ENCODE measurements at places on chromosomes 6 and 20.

GRCh38 chr6:39167321-39167720 is 52.3 kb upstream of the SAYSD1 start:
- no peak for DNase-seq

GRCh38 chr6:54266400-54266923 is 41.8 kb upstream of the TINAG start:
- no peak for DNase-seq

GRCh38 chr6:162773996-162774395 is 46.2 kb downstream of the PACRG start:
- DNase-seq: no peak

GRCh38 chr6:1285956-1286355 is 25.9 kb upstream of the FOXQ1 start:
- peak; percentile 83 for DNase-seq

DNA sequence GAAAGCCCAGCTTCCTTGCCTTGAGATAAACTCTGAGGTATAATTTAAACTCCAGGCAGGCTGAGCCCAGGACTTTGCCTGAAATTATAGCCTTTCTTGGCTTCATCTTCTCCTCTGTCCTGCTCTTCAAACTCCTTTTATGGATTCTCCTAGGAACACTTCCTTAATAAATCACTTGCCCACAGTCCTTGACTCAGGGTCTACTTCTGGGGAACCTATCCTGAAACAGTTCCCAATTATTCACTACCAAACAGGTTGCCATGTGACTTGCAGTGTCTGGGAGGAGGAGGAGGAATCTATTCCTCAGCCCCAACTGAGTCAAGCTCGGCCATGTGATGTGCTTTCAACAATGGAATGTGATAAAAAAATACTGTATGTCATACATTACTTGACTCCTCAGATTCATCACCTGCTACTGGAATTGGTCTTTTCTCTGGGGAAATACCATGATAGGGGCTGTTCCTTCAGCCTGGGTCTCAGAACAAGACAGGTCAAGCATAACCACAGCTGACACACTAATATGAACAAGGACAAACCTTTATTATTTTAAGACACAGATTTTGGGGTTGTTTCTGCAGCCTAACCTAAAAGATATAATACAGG is 20.5 kb upstream of the CDKN1A start:
- DNase-seq: no peak

GRCh38 chr20:54212226-54212625 is 4.3 kb downstream of the PFDN4 start:
- DNase-seq: no peak

DNA sequence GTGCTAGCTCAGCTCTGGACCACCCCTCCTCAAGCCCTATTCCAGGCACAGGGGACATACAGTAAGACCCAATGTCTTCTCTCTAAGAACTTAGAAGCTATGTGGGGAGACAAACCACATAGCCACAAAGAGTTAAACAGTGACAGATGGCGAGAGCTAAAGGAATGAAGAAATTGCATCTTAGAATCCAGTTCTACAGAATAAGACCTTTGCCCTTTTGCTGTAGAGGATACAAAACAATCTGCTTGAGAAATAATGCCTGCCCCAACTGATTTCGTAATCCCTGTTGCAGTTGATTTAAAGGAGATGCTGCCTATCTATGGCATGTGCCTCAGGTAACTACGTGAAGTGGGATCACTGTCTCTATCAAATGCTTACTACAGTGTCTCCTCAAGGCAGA is 31.2 kb downstream of the TNFRSF21 start:
- no peak for DNase-seq

DNA sequence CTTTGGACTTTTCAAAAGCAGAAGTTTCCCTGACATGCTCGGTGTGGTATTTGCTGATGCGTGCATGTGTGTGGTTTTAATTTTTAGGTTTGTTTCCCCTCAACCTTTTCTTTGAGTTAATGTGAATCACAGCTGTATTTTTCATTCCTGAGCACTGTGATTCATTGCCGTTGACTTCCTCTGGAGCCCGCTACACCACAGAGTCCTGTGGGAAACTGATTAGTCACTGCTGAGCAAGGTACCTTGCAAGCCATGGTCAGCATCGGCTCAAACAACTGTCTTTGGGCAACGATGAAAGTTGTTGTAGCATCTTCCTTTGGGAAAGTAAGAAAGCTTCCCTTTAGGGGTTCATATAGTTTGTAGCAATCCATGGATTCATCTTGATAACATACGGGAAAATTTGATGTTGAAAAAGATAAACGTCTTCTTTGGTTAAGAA is 57.5 kb downstream of the RIN2 start:
- DNase-seq: peak; percentile 96

DNA sequence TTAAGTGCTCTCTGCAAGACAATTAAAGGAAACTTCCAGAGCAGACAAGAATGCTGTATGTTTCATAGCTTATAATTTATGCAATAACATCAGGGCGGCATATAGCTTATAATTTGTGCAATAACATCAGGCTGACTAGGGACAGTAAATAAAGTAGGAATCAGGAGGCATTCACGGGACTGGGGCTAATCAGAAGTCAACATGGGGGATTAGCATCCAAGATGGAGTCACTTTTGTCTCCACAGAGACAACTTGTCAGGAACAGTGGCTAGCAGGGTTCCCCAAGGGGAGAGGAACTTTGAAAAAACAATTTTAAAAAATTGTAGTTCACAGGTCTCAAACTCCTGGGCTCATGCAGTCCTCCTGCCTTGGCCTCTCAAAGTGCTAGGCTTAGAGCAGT is 3.3 kb upstream of the ZNF341 start:
- DNase-seq: no peak

- peak; percentile 84 for DNase-seq
These were observed 62.0 kb upstream of the HFE start for GRCh38 chr6:26025047-26025893.

GRCh38 chr6:52517502-52518278 is 59.2 kb downstream of the TRAM2 start:
- peak; percentile 95 for DNase-seq

GRCh38 chr6:25542984-25543910 is 108.8 kb upstream of the SCGN start:
- DNase-seq: no peak

GRCh38 chr6:90953405-90954161 is 366.7 kb upstream of the MAP3K7 start:
- DNase-seq: no peak

DNA sequence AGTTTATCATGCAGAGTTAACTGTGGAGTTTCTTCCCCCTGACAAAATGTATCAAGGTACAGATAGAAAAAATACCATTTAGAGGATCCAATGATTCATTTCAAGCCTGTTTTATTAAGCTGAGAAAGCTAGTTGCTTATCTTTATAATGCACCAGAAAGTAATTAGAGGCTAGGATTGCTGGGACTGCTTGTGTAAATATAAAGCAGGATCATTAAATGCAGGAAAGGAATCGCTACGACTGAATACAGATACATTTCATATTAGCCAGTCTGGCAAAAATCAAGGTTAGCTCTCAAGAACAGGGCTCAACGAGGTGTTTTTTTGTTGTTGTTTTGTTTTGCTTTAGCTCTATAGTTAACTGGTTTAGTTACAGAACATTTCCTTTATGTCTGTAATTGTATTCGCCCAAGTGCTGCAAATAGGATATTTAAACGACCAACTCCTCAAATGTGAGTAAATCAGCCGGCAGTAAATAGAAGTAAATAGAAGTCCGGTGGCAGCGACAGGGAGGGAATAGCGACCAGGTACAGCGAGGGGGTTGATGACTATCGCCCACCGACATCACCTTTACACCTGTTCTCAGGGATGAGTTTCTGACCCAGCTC is 748 bp downstream of the UBE2J1 start:
- DNase-seq: no peak

DNA sequence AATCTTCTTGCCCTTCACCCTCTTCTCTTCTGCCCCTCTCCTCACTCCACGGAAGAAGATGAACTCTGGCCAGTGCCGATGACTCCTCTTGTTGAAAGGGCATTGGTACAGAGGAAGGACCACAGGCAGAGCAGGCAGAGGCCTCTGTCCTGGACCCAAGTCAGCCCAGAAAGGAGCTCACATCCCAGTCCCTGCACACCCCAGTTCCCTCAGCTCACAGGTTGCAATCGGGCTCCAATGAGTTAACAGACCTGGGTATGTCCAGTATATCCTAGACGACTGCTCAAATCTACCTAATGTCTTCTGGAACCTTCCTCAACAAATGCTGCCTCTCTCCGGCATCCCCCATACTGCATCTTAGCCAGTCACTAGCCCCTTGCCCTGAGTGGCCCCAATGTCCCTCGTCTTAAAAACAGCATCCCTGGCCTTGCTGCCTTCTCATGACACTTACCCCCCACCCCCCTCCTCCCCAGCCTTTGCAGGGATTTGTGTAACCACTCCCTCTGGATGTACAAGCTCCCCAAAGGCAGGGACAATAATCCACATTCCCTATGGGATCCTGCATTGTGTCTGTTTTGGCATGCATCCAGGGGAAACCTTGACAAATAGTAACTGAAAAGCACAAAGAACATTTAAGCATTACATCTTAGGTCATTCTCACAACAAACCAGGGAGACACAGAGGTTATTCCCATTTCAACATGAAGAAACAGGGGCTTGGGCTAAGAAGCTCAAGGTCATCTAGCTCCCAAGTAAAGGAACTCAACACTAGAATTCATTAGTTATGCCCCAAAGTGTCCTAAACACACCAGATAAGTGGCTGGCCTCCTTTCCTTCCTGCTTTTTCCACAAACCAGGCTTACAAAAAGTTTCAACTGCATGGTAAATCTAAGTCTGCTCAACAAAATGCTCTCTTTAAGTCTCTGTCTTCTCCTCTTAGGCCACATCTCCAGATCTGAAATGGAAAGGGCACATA is 45.1 kb downstream of the TRERF1 start:
- DNase-seq: peak; percentile 57

GRCh38 chr20:12594410-12595088 is 414.2 kb upstream of the SPTLC3 start:
- no peak for DNase-seq

DNA sequence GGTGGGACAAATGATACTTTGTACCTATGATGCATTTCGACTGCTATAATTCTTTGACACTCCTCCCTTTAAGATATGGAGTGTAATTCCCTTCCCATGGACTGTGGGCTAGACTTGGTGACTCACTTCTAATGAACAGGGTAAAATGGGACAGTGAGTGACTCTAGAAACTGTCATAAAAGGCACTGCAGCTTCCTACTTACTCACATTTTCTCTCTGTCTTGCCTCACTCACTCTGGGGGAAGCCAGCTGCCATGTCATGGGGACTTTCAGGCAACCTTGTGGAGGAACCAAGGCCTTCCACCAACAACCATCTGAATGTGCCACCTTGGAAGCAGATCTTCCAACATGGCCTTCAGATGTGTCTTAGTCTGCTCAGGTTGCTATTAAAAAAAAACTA is 12.9 kb upstream of the GFOD1 start:
- peak; percentile 33 for DNase-seq

GRCh38 chr20:54250691-54251090 is 42.8 kb downstream of the PFDN4 start:
- no peak for DNase-seq

- DNase-seq: no peak
These were observed 161.4 kb downstream of the DNAH8 start for GRCh38 chr6:38876475-38876874.

GRCh38 chr6:107727096-107727757 is 96.9 kb downstream of the SCML4 start:
- no peak for DNase-seq

GRCh38 chr6:131083687-131084086 is 20.6 kb upstream of the EPB41L2 start:
- DNase-seq: no peak

GRCh38 chr20:4665591-4665990 is 56.1 kb upstream of the PRND start:
- no peak for DNase-seq

GRCh38 chr6:85402071-85402470 is 47.8 kb upstream of the NT5E start:
- DNase-seq: no peak

DNA sequence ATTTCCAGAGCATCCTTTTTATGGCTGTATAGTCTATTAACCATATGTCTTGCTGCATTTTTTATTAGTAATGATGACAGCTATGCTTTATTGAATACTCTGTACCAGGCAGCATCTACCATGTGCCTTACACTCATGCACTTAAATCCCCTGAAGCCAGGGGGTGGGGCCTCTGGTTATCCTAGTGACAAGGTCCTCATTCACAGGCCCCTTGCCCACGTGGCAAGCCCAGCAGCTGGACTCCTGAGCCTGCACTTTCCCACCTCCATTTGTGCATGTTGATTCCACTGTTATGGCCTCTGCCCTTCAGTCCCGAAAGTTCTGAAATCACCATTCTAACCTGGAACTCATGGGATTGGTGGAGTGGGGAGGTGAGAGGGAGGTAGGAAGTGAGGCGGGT is 22.3 kb downstream of the ACTR5 start:
- no peak for DNase-seq

DNA sequence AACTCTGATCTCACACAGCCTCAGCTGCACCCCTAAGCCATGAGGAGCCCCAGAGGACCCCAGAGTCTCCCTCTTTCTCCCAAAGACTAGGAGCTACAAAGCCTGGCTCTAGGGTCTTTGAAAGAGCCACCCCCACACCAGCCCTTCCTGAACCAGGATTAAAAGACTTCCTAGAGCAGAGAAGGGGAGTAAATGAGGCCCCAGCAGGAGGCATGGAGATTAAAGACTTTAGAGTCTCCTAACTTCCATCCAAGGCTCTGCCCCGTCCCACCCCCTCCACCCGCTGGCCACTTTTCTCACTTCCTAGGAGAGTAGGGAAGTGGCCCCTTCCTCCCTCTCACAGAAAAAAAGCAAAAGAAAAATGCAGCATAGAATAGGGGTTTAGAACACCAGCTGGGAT is 1.7 kb downstream of the PREX1 start:
- DNase-seq: no peak

DNA sequence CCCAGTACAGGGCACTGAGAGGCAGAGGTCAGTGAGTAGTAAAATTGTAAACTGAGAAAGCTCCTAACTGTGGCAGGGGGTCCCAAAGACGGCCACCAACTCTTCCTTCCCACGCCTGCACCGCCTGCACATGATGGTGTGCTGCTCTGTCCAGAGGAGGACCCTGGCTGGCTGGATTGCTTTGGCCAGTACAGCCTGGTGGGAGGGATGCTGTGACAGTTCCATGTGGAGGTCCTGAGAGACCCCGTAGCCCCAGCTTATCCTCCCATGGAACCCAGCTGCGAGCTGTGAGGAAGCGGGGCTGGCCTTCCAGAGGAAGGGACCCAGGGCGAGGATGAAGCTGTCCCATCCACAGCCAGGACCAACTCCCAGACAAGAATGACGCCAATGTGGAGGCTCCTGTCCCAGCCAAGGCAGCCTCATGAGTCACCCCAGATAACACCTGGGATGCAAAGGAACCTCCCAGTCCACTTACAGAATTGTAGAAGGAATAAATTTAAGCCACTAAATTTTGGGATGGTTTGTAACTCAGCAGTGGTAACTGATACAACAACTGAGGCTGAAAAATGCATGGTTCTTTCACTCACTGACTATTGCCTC is 2.0 kb upstream of the ACSS1 start:
- DNase-seq: no peak

- no peak for DNase-seq
These were observed 67.9 kb downstream of the LPA start for GRCh38 chr6:160595838-160596832.

DNA sequence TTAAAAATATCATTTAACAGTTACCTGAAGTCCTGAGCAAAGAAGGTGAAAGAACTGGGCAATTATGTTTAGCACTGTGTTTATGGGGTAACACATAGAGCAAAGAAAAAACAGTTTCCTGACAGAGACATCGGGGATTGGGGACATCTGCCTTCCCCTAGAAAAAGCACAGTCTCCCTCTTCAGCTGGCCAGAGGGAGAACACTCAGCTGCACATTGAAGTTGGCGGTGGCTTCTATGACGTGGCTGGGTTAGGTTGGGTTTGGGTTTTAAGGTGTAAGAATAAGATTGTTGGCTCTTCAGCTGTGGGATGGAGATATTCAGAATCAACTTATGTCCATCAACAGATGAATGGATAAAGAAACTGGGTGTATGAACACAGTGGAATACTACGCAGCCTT is 124.0 kb upstream of the DTNBP1 start:
- no peak for DNase-seq

All from SJSA1 (cell line).